Right renal pelvis (tissue), 4 donors: ENCODE measurements at places on chromosomes 16 and 17. TPM values are rescaled to one million over a fixed set of nuclear protein-coding genes. Genes with fewer than 3 reads are reported as not detected.
A peak's percentile ranks its signal among the peaks of the same experiment; 100 is the strongest.

- no peak for DNase-seq
These were observed 1.9 kb downstream of the ADAM11 start for GRCh38 chr17:44760474-44761308.

DNA sequence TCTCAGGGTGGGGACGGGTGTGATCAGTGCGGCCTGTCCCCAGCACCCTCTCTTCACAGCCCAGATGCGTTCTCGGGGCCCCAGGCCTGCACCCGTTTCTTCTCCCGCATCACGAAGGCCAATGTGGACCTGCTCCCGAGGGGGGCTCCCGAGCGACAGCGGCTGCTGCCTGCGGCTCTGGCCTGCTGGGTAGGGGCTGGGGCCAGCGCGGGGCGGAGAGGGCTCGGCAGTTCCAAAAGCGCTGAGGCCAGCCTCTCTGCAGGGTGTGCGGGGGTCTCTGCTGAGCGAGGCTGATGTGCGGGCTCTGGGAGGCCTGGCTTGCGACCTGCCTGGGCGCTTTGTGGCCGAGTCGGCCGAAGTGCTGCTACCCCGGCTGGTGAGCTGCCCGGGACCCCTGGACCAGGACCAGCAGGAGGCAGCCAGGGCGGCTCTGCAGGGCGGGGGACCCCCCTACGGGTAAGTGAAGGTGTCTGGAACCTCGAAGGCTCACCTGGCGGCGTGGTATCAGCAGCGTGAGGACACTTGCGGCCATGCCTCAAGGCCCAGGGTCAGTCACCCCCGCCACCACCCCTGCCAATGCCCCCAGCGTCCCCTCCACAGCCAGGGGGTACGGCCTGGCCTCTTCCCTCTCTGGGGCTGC lies 4.4 kb downstream of the MSLN start:
- DNase-seq, result no peak

- DNase-seq, result no peak
These were observed 4.7 kb upstream of the KRTAP3-1 start for GRCh38 chr17:41013606-41014005.

- DNase-seq, result peak; percentile 71
These were observed 46.6 kb upstream of the NUDT7 start for GRCh38 chr16:77675464-77676324.

GRCh38 chr17:43846221-43846712 lies 709 bp upstream of the CD300LG start:
- peak; percentile 55 for DNase-seq

- no peak for DNase-seq
These were observed 8.0 kb upstream of the CCL1 start for GRCh38 chr17:34370997-34371395.

DNA sequence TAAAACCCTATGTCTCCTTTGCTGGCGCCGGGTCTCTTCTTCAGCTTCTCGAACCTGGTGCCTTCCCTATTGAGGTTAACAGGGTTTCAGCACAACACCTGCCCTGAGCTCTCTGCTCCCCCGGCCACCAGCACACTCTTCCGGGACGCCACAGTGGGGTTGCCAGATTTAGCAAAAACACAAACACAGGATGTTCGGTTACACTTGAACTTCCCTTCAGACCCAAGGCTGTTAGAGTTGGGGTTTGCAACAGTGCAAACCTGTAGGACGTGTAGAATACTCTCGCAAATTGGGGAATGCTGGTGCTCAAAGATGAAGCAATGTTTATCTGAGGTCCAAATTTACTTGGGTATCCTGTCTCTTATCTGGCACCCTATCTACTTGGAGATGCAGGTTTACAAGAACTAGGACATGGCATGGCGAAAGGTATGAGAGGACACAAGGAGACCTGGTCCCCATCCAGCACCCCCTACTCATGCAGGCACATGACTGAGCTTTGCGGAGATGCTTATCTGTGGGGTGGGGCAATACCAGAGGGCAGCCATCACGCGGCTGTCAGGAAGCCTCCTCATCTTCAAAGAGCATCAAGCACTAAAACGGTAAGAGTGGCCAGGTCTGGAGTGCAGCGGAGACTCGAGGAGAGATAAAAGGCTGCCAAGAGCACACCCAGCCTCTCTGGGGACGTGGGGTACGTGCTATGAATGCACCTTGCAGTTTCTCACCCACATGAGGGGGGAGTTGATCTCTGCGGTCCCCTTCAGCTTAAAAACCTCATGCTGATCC lies 52.8 kb downstream of the SDK2 start:
- no peak for DNase-seq

DNA sequence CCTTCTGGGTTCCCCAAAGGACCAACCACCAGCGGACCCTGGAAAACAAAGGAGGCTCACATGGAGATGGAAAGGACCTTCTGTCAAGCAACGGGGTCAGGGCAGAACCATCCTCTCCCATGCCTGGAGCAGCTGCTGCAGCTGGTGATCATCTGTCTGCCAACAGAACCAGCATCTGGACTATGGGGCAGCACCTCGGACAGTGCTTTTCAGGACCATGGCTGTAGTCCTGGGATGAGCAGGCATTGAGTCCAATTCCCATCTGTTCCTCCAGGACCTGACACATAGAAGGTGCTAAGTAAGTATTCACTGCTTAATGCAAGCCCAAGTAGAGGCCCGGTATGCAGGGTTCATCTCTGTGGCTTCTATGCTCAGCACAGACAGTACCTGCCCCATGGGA lies 304.7 kb downstream of the XYLT1 start:
- DNase-seq, result no peak

GRCh38 chr17:48299760-48300159 lies 130.3 kb downstream of the SKAP1 start:
- no peak for DNase-seq

DNA sequence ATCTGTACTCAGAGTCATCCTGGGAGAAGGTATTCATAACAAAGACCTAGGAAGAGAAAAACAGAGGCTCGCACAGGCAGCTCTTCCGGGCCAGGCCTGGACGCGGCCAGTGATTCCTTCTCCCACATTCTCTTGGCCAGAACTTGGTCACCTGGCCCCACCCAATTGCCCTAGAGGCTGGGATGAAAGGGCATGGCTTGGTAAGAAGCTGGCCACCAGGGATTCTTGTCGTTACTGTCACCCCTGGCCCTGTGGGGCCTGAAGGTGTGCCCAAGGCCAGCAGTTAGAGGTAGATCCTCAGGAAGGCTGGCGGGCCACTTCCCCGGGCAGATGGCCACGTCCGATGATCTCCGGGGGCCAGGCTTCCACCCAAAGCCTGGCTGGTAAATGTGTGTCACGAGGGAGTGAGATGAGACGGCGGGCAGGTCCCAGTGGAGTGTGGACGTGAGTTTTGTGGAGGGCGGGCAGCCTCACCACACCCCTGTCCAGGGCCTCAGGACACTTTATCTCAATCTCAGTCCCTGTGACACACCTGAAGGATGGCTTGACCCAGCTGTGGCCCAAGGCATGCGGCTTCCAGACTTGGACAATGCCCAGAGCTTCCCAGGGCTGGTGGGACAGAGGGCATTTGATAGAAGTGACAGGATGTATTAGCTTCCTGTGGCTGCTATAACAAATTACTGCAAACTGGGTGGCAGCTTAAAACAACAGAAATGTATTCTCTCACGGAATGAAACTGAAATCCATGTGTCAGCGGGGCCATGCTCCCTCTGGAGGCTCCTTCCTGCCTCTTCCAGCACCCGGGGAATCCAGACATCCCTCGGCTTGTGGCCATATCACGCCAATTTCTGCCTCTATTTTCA lies 66.3 kb upstream of the GSE1 start:
- no peak for DNase-seq

- DNase-seq, result no peak
These were observed 28.6 kb downstream of the DCAKD start for GRCh38 chr17:45022655-45023339.

GRCh38 chr17:37182786-37183465 lies 192.9 kb upstream of the C17orf78 start:
- DNase-seq, result no peak

DNA sequence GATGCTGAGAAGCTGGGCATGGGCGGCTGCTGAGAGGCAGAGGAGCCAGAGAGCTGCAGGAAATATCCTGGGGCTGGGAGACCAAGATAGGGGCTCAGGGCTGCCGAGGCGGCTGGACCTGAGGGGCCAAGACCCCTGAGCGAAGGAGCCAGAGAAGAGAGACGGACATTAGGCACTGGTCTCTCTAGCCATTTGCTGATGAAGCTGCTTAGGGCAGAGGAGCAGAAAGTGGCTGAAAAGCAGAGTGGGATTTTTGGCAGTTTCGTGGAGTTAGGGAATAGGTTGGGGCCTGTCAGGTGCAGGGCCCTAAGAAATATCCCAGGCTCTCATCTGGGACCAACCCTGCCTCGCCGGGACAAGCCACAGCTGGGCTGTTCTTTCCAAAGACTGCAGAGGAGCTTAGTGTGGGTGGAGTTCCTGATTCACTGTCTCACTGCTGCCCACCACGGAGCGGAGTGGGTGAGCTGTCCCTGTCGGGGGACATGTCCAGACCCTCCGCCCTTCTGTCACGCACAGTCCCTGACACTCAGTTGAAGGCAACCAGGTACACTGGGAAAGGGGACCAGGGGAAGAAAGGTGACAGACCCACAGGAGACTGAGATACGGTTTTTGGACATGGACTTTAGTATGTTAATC lies 11.3 kb upstream of the DNASE1 start:
- DNase-seq, result no peak

DNA sequence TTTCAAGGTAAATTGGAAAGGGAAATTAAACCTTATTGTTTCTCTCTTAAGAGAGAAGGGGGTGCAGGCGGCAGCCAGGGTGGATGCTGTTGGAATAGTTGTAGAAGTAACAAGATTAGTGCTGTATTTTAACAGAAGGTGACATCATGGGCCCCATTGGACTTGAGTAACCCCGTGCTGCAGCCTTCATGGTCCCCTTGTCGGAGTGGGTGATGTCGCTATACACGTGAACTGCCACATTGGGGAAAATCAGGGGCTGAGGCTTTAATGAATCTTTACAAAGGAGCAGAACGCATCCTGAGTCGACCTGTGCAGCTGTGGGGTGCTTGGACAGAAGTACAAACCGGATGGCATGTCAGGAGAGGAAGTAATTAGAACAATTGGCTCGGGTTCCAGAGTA lies 3.2 kb downstream of the SNX11 start:
- no peak for DNase-seq

- DNase-seq, result no peak
These were observed 64.9 kb upstream of the LGALS9 start for GRCh38 chr17:27565874-27566670.

- DNase-seq, result no peak
These were observed 32.1 kb downstream of the NDE1 start for GRCh38 chr16:15682105-15682570.

DNA sequence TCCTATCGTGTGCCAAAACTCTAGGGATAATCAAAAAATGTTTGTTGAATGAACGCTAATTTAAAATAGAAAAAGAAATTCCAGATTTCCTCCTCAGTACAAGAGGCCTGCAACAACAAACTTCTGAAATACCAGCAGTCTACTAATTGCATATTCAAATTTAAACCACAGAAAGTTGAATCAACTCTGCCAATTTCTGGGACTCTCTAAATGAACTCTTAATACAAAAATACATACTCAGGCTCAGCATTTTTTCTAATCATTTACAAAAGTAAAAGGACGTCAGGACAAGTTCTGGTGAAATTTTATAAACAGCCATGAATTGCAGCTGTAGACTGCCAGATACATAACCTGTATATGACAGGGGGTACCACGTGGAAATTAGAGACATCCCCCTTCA lies 49.0 kb downstream of the KANSL1 start:
- DNase-seq, result no peak

Gene ATP2C2
- 0.47 TPM for polyA plus RNA-seq

Gene KREMEN2
- 1.0 TPM for polyA plus RNA-seq

Gene SEC14L5
- 0.26 TPM for polyA plus RNA-seq

Gene AURKB
- 35.4 TPM for polyA plus RNA-seq

Gene TMEM235
- not detected for polyA plus RNA-seq

Gene KCNJ16
- polyA plus RNA-seq, result 177 TPM

Gene ZNF469
- 1.3 TPM for polyA plus RNA-seq

Gene KCNJ12
- polyA plus RNA-seq, result 6.5 TPM

Gene MRPS23
- polyA plus RNA-seq, result 65.7 TPM

Gene SERPINF2
- 134 TPM for polyA plus RNA-seq

Gene IRF8
- 6.1 TPM for polyA plus RNA-seq
